ENCODE measurements at places on chromosomes 13 and 19.

- no peak for DNase-seq
Measured at GRCh38 chr19:3608079-3608641, 1.5 kb upstream of the TBXA2R start.

DNA sequence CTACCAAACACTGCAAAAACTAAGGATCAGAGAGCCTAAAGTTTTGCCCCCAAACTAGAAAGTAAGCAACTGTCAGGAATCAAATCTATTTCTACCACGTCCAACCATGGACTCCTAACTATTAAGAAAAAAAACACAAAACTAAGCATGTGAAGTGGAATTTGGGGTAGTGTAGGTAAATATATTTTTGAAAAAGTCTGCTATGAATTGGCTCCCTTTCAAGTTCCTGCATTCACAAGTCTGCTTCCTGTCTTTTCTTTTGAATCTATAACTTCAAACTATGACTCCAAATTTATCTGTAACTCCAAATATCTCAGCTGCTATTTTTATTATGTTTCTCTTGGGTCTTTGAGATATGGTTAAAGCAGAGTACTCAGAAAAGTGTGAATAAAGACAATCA is 47.0 kb downstream of the PCDH9 start:
- no peak for DNase-seq

- DNase-seq: no peak
Measured at GRCh38 chr13:30107121-30107520, 200.2 kb downstream of the KATNAL1 start.

- no peak for DNase-seq
Measured at GRCh38 chr13:112822851-112823250, 133.0 kb downstream of the ATP11A start.

GRCh38 chr13:75533861-75534260 is 3.8 kb downstream of the COMMD6 start:
- DNase-seq: peak; percentile 15

GRCh38 chr13:110419946-110420345 is 112.9 kb downstream of the COL4A2 start:
- DNase-seq: no peak

DNA sequence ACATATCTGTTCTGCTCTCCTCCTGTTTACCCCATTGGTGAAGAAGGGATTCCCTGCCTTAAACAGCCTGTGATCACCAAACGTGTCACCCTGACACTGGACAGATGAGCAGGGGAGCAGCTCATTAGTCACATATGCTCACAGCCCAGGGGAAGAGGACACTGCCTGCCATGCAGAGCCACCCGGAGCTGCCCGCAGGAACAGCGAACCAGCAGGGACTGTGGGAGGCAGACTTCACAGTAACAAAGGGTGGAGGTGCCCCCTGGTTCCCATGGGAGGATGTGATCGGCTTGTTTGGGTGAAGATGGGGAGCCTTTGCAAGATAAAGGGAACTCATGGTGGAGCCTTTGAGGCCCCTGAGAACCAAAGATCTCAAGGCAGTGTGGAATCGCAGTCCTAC is 88.6 kb upstream of the FARP1 start:
- DNase-seq: no peak

DNA sequence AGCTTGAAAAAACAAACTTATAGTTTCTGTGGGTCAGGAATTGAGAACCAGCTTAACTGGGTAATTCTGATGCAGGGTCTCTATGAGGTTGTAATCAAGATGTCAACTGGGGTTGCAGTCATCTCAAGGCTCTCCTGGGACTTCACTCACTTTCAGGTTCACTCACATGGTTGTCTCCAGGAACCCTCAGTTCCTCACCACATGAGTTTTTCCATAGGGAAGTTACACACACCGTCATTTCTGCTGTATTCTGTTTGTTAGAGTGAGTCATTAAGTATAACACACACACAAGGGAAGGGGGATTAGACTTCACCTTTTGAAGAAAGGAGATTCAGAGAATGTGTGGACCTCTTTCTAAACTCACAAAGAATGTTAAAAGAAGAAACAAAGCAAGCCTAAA is 34.9 kb upstream of the MLNR start:
- DNase-seq: no peak

DNA sequence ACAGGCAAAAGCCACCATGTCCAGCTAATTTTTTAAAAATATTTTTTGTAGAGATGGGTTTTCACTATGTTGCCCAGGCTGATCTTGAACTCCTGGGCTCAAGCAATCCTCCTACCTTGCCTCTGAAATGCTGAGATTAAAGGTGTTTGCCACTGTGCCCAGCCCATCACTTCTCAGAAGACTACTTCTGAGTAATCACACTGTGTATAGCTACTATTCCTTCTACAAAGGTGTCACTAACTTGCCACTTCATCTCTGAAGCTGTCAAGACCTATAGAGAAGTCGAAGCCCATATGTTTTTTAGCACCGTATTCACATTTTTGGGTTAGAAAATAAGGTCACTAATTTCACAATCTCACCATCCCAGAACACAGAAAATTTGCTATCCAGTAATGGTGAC is 36.0 kb upstream of the FNDC3A start:
- no peak for DNase-seq

DNA sequence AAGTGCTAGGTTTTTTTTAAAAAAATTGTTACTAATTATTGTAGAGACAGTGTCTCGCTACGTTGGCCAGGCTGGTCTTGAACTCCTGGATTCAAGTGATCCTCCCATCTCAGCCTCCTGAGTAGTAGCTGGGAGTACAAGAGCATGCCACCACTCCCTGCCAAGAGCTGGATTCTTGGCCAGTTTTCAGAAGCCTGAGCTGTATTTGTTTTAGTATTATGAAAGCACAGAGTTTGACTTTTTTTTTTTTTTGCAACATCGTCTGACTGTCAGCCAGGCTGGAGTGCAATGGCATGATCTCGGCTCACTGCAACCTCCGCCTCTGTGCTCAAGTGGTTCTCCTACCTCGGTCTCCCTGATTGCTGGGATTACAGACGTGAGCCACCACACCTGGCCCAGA is 7.0 kb downstream of the ARMC6 start:
- DNase-seq: peak; percentile 76

DNA sequence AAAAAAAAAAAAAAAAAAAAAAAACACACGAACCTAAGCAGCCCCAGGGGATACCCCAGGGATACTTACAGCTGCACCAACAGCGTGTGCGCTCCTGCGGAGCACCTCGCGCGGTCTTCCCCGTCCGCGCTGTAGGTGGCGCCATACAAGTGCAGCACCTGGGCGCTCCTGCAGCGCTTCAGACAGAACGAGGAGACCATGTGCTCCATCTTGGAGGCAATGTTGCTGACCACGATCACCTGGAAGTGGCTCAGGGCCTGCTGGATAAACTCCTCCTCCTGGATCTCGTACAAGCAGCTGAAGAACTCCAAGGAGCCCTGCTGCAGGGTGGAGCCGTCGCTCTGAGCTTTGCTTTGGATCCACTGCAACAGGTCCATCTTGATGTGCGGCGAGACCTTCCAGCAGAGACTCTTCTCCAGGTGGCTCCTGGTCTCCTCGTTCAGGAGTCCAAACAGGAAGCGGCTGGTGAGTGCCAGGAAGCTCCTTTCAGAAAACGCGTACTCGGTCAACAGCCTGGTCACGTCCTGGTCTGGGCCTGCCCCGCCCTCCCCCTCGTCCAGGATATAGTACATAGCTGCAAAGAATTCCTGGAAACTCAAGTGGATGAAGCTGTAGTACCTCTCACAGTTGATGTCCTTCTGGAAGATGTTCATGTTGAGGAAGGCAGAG is 14.5 kb downstream of the NLRP12 start:
- no peak for DNase-seq

- DNase-seq: peak; percentile 16
Measured at GRCh38 chr19:10503002-10503789, at the start of gene KEAP1. KEAP1 (minus strand) TSS chr19:10503356; CDS start chr19:10500033, 3,323 bp downstream.

GRCh38 chr19:45123440-45123850 is 30.5 kb downstream of the PPP1R37 start:
- DNase-seq: no peak

GRCh38 chr13:98300956-98301641 is 124.0 kb upstream of the RNF113B start:
- peak; percentile 46 for DNase-seq

DNA sequence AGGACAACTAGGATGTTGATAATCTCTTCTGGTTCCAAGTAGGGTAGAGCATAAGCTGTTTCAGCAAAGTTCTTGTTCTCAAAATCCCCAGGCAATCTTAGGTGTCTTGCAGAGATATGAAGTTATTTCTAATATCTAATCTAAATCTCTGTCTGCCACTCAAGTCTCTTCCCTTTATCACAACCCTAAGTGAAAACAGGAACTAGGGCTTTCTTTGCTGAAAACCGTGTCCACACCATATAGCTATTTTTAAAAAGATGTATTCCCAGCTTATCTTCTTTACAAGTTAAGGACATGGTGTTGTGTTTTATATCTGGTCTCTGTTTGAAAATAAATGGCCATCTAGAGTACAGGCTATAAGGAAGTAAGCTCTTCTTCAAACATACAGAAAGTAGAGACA is 11.3 kb upstream of the RNASEH2B start:
- no peak for DNase-seq

DNA sequence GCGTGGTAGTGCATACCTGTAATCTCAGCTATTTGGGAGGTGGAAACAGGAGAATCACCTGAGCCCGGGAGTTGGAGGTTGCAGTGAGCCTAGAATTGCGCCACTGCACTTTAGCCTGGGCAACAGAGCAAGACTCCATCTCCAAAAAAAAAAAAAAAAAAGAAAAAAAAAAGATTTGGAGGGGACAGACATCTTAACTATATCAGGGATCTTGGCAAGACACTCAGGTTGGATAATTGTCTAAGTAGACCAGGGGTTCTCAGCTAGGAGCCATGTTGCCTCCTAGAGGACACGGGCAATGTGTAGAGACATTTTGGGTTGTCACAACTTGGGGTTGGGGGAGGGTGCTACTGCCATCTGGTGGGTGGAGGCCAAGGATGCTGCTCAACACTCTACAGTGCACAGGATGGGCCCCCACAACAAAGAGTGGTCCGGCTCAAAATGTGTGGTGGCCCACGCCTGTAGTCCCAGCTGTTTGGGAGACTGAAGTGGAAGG is 1.9 kb upstream of the ZNF580 start:
- no peak for DNase-seq

DNA sequence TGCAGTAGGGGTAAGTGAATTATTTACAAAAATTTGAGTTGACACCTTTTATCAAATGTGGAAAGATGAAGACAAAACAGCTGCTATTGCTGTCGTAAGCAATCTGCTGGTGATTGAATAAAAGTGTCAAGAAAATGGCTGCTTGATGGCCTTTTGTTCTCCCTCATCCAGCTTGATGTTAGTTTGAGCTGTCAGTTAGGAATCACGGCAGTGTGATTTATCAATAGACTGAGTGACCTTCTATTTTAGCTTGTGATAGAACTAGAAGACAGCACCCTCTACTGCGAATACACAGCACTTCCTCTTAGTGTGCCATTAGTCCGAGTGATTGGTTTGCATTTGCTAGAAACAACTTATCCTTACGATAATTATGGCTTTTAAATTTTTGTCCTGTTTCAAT is 76.3 kb downstream of the MZT1 start:
- DNase-seq: peak; percentile 8

GRCh38 chr13:110562036-110562597 is 595 bp upstream of the RAB20 start:
- DNase-seq: no peak

DNA sequence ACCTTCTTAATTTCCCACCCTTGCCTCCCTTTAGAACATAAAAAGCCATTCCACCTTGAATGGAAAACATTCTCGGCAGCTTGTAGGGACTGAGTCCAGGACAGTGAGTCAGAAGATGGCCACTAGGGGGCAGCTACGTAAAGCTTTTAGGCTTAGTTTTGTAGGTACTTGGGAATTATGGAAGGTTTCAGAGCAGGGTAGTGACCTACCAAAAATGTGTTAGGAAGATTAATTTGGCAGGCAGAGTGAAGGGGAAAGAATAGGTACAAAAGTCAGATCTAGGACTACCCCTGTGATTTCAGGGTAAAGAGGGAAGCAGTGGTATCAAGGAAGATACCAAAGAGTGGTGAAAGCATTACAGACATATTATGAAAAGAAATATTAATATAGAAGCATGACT is 198.4 kb downstream of the NDFIP2 start:
- peak; percentile 63 for DNase-seq

GRCh38 chr13:45809801-45810394 is 41.7 kb downstream of the SIAH3 start:
- DNase-seq: no peak

DNA sequence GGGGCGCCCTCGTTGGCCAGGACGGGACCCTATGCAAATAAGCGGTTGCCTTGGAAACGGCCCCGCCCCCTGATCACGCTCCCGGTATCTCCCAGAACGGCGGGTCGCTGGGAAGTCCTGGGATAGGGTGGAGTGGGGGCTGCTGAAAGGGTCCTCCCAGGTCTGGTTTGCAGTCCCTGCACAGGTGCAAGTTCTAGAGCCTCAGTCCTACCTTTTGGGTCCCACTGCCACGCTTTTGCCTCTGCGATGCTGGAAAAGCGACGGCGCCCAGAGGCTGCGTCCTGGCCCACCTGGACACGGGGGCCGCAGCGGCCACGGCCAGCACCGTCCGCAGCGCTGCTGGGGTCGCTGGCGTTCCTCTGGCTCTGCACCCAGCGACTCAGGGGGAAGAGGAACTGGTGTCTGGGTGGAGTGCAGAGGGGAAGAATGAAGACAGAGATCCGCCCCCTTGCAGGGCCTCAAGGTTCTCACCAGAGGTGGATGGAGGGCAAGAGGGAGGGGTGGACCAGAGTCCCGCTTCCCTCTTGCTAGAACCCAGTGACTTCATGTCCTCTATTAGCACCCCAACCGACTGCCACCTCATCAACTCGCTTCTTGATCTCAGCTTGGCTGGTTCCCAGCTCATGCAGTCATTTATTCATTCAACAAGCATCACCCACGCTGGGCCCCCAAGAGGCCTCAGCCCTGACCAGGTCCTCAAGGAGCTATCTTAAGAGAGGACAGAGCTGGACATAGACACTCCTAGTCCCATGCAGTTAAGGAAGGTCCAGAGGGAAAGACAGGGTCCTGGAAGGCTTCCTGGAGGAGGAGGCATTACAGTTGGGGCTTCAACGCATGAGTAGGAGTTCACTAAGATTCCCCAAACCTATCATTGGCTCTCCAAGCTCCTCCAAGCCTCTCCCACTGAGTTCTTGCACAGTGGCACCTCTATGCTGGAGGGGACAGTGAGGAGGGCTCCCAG is at the start of gene LRRC25:
TSS of gene LRRC25 (minus strand) at position 381 of the 961 bp plus-strand sequence. CDS start 659 bp downstream, outside the sequence.
- DNase-seq: no peak

DNA sequence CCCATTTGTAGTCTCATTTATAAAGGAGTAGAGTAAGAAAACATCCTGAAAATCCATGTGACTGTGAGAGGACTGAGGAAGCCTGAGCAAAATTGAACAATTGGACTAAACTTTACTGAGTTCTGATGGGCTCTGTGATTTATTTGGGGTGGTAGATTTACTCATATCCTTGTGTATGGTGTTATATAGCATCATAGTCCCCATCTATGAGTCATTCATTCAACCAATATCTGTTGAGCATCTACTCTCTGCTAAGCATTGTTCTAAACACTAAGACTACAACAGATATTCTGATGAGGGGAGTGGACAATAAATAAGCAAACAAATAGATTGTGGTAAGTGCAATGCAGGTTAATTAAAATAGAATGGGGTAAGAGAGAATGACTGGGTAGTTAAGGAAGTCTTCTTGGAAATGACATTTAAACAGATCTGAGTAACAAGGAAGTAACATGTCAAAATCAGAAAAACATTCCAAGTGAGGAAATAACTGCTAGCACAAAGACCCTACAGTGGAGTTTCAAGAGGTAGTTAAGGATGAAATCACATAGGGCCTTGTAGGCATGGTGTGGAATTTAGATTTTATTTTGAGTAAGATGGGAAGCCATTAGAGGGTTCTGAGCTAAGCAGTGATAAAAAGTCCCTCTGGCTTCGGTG is 36.3 kb upstream of the MLNR start:
- DNase-seq: no peak
